GM23248 (cell line): ENCODE measurements at places on chromosomes 6 and 20. TPM values are rescaled to one million over a fixed set of nuclear protein-coding genes. Genes with fewer than 3 reads are reported as not detected.

DNA sequence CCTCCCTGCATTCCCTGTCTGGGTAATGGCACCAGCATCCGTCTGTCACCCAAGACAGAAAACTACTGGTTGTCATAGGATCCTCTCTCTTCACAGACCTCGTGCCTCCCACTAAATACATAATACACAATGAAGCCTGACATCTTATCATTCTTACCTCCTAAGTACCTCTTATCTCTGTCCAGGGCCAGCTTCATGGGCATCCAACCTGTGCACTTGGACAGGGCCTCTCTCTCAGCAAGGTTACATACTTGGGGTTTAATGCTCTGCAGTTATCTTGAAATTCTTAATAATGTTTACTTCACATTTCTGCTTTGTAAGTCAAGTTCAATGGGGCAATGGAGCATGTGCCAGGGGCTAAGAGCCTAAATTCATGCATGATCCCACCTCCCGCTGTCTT is 30.8 kb upstream of the KLHL31 start:
- no peak for DNase-seq

DNA sequence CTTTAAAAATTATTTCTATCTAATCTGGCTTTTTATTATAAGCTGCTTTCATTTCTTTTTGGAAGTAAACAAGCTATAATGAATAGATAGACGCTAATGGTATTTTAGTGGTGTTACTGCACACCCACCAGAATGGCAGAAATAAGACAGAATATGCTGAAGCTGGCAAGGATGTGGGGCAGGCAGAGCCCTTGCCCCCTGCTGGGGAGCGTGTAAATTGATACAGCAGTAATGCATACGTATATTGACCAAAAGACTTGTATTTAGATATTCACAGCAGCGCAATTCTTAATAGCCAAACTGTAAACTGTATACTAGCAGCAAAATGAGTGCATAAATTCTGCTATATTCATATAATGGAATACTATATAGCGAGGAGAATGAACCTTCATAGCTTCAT is 35.3 kb downstream of the TMEM181 start:
- DNase-seq: peak; percentile 35

Gene CEP250
- 15.5 and 18.2 TPM in 2 replicates for total RNA-seq

DNA sequence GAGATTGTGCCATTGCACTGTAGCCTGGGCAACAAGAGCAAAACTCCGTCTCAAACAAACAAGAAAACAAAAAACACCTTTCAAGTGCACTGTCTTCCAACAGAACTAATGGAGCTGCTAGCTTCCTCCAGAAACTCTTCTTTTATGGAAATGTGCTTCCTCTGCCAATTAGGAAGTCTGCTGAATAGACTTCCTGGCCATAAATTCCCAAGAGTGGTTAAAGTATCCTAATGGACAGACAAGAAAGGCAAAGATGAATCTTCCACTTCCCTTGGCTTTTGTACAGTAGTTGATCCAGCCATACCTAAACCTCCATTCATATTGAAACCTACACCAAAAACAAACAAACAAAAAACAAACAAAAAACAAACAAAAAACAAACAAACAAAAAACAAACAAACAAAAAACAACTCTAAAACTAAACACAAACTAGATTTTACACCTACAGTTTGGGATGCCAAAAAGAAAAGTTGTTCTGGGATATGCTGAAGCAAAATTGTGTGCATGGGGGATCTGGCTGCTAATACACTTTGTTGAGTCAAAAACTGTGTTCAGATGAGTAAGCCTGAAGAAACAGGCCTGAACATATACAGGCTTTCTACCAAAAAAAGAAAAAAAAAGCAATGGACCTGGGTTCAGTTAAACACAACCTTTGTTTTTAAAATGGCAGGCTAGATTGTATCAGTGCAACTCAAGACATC is 59.8 kb upstream of the CARMIL1 start:
- DNase-seq: peak; percentile 45

- DNase-seq: no peak
These were observed 250.9 kb downstream of the TPBG start for GRCh38 chr6:82614518-82614917.

DNA sequence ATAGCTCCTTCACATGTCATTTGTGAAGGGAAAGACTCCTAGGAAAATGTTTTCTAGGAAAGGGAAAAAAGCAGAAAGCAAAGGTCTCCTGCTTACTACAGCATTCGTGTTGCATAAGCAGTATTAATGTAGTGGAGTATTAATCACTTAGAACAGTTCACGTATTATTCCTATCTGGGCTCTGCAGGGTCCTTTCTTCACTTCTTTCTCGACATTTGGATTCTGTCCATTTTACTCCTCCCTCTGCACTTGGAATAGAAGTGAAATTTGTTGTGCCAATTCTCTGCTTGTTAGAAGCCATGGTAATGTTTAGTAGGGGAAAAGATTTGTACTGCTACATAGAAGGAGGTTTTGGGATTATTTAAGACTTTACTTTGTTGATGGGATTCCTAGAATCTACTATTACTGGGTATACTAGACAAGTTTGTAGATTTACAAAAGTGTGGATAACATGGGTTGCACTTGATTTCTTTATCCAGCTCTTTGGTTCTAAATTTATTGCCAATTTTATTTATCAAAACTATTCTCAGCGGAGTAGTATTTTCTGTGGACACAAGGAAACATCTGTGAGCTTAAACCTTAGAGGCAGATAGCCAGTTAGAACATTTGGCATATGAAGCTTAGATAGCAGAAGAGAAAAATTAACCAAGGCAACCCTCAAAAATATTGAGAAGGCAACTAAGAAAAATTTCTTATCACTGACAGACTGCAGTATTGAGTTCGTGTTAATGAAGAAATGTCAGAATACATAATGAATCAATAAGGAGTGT is 108.4 kb upstream of the ESR1 start:
- no peak for DNase-seq

DNA sequence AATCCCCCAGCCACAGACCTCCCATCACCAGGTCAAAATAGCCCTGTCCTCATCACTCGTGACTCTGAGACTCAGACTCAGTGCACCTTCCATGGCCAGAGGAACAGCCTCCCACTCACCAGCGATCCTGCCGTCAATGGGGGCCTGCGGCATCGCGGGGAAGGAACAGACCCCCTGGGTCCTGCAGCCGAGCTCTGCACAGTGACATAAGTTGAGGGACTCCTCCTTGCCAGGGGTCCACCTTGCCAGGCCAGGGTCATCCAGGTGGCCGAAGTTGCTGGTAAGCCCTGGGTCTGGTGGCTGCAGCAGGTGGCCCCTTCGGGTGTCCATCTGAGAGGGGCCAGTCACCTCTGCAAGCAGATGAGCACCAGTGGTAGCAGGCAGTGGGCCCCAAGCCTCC is 16.3 kb downstream of the ETV7 start:
- DNase-seq: no peak

Gene FERMT1
- 4.1 and 4.2 TPM in 2 replicates for total RNA-seq

Gene KCNQ5
- 10.8 and 15.8 TPM in 2 replicates for total RNA-seq

DNA sequence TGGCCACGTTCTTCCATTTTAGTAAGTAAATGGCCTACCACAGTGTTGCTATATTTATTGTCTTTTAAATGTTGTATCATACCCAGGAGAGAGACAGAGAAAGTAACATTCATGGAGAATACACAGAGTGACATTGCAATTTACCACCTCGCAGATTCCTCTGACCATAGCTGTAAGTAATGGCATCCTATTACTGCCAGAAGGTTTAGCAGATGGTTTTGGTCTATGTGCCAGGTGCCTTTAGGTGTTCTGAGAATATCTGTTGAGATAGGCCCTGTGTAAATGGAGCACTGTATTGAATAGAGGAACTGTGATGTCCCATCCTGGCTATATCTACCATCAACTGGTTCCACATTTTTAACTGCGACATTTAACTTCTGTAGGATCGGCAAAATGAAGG is 559.6 kb downstream of the KIF16B start:
- no peak for DNase-seq

DNA sequence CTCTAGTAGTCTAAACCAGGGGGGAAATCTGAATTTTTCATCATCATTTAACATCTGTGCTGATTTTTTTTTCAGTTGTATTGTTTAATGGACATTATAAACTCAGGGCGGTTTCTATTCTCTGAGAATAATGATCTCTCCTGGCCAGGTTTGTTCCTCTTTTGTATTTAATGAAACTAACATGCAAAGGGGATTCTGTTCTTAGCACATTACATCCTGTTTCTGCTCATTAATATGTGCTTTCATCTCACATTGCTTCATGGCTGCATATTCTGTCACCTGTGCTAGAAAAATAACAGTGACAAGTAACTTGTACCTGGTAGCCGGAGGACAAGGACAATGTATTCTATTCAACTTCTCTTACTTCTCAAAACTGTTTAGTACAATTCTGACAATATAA is 806 bp downstream of the HLA-DOB start:
- no peak for DNase-seq

- peak; percentile 62 for DNase-seq
These were observed 5.6 kb upstream of the BEND6 start for GRCh38 chr6:56949265-56949664.

DNA sequence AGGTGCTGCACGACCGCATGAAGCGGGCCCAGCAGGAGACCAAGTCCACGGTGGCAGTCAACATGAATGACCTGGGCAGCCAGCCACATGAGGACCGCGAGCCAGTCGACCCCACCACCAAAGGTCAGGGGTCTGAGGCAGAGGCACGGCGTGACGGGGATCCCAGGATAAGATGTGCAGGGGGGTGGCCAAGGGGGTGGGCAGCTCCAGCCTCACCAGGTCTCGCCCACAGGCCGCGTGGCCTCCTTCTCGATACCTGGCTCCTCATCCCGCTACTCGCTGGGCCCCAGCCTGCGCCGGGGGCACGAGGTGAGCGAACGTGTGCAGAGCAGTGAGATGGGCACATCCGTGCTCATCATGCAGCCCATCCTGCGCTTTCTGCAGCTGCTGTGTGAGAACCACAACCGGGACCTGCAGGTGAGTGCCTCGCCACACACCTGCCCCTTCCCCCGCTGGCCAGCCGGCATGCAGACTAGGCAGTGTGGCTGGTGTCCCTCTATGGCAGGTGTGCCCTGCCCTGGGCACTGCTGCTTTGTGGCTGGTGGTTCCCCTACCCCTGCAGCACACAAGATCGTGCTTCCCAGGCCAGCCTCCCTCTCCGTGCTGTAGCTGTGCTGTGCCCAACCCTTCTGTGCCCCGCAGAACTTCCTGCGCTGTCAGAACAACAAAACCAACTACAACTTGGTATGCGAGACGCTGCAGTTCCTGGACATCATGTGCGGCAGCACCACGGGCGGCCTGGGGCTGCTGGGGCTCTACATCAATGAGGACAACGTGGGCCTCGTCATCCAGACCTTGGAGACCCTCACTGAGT is 25.9 kb downstream of the UQCC2 start:
- no peak for DNase-seq

- no peak for DNase-seq
These were observed 85.7 kb upstream of the DOK5 start for GRCh38 chr20:54389596-54390280.

GRCh38 chr20:49315580-49315979 is 37.7 kb upstream of the ZNFX1 start:
- DNase-seq: no peak

DNA sequence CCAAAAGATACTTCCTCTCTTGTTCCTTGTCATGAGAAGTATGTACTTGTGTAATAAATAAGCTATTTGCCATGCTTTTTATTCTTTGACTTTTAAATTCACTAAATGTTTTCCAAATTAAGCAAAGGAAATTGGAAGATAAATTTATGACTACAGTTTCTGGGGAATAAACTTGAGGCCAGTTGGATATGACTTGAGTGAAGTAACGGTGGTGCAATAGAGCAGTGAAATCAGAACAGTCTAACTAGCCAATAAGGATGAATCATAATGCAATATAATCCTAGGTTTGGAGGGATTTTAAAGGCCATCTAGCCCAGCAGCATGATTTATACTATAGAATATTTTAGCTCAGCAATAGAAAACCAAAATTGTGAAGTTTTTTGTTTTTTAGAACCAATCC is 183.8 kb upstream of the TCF21 start:
- peak; percentile 87 for DNase-seq

DNA sequence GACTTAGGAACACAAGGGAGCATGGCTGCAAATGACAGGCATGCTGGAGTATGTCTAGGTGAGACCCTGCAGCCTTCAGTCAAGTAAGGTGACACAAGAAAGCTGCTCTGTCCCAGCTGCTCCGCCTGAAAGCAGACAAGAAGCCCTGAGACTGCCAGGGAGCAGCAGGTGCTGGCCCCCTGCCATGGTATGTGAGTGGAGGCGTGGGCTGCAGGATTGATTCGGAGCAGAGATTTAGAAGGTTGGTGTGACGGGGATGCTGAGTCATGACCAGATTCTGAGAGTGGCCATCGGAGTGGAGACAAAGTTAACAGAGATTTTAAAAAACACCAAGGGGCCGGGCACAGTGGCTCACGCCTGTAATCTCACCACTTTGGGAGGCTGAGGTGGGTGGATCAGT is 17.8 kb downstream of the LRP11 start:
- DNase-seq: peak; percentile 93

DNA sequence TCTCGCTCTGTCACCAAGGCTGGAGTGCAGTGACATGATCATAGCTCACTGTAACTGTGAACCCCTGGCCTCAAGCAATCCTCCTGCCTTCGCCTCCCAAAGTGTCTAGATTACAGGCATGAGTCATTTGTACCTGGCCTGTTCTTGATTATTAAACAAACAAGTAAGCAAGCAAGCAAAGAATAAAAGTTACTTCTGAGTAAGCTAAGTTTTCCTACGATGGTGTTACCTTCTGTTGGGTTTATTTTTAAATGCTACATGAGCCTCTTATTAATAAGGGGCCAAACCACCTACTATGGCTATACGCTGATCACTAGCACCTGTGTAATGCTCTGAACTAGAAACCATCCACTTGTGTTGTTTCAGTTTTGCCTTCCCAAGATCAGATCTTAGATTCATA is 50.8 kb downstream of the IL22RA2 start:
- DNase-seq: no peak

Gene SMOC2
- not detected in 2 replicates for total RNA-seq

GRCh38 chr6:1201547-1202200 is 110.2 kb upstream of the FOXQ1 start:
- no peak for DNase-seq

DNA sequence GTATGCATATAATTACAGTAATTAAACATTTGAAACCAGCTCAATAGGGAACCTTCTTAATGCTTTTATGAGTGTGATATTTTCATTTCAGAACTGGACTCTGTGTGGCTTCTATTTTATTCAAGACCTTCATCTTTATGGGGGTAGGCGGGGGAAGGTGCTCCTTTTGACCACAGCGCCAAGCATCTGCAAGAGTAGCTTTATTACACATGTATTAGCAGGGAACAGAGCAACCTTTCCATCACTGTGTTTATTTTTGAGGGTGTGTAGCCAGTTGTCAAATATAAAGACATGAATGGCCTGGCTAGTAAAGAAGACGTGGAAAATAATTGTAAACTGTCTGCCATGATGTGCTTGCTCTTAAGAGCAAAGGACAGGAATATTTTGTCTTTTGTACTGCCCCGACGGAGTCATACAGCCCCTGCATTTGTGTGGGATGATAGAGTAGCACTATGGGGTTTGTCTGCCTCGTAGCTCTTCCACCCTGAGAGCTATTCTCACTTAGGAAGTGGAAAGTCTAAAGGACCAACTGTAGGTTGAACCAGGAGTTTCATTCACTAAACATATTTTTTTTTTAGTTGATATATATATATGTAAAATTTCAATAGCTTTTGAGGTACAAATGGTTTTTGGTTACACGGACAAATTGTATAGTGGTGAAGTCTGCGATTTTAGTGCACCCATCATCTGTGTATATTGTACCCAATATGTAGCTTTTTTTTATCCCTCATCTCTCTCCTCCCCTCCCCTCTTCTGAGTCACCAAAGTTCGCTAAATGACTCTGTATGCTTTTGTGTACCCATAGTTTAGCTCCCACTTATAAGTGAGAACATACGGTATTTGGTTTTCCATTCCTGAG is 91.2 kb downstream of the CARMIL1 start:
- DNase-seq: no peak
